CD8-positive, alpha-beta T cell (primary cell): ENCODE measurements at places on chromosomes 12 and 14.

GRCh38 chr12:75900781-75901254, 130.8 kb downstream of the PHLDA1 start:
- DNase-seq: no peak

- no peak for DNase-seq
Measured at GRCh38 chr14:61279082-61279481, 2.1 kb downstream of the TMEM30B start.

DNA sequence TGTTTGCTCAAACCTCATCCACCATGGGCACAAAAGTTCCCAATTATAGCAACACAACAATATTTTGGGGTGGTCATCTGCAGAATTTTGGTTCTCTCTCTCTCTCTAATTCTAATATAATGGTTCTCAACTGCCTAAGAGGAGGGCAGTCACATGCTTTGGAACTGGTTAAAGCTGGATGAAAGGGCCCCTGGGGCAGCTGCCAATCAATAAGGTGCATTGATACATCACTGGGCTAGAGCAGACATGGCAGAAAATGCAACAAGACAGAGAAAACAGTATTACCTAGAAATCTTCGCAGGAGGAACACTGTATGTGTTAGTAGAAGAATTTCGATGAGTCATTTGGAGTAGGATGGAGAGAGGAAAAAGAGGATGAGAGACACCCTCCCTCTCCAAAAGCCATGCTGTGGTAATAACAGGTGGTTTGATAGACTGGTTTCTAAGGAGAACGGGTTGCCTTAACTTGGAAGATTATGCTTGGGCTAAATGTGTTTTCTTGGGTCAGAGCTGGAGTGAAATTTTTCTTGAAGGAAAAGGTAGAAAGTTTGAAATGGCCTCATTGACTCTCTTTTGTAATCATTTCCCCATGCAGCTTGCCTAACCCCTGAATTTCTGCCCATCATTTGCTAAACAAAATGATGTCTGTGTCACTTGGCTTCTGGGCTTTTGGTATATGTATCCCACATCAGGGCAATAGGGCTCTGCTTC, 67.1 kb upstream of the HIF1A start:
- DNase-seq: no peak

DNA sequence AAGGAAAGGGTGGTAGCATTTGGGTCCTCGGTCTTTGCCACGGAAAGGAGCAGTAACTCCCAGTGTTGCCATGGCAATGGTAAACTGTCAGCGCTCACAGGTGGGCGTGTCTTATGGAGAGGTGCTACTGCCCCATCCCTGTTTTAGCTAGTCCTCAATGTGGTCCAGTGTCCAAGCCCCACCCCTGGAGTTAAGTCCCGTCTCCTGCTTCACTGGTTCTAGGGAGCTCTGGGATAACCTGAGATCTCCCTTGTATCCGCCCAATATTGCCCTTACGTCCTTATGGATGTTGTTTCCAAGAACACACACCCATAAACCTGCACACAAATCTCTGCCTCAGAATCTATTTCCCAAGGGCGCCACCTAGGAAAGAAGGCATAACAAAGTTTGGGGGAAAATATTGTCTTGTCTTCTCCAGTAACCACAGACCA, 64.2 kb downstream of the SPRING1 start:
- DNase-seq: no peak

DNA sequence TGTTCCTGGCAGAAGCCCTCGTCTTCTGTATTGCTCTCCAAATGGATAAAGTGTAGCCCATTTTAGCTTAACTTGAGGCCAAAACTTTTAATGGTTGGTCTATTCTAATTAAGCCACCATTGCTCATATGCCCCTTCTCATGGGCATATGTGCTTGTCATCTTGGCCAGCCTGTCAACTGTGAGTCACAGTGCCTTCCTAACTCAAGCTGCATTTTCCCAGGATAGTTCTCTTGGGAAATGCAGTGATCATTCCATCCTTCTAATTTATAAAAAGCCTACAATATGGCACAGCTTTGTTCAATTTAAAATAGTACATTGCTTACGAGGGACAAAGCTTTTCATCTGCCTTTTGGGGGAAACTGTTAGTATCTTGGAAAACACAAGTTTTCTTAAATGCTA, 6.6 kb downstream of the PTHLH start:
- no peak for DNase-seq

GRCh38 chr12:132736913-132737312, 24.7 kb downstream of the ANKLE2 start:
- no peak for DNase-seq

DNA sequence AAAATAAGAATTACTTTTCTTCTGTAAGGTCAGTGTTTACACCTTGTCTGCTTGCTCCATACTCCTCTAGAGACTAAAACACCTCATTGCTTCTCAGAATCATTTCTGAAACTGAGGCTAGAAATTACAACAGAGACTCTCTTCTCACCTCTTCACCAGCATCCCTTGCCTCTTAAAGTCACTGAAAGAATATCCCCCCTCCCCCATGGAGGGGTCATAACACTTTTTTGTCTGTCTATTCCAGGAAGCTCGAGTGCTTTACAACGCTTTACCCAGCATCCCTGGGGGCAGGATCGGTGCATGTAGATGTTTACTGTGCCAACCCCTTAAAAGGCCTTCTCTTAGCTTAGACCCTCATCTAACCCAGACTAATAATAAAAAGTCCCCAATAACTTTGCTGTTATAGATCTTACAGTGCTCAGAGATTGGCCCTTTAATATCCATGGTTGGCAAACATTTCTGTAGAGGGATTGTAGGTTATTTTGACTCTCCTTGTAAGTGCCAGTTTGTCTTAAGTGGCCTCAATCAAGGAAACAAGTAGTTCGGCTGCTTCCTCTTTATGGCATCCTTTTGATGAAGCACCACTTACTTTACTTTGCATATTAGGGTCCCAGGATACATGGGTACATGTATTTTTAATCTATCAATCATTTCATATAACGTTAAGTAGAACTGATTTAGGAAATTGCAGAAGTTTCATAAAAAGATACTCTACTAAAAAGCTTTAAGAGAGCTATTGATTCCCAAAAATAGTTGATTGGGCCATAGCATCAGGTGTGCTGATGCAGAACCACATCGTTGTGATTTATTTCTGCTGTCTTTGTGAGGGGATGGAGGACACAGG, 29.3 kb downstream of the PRKCH start:
- DNase-seq: peak; percentile 68

DNA sequence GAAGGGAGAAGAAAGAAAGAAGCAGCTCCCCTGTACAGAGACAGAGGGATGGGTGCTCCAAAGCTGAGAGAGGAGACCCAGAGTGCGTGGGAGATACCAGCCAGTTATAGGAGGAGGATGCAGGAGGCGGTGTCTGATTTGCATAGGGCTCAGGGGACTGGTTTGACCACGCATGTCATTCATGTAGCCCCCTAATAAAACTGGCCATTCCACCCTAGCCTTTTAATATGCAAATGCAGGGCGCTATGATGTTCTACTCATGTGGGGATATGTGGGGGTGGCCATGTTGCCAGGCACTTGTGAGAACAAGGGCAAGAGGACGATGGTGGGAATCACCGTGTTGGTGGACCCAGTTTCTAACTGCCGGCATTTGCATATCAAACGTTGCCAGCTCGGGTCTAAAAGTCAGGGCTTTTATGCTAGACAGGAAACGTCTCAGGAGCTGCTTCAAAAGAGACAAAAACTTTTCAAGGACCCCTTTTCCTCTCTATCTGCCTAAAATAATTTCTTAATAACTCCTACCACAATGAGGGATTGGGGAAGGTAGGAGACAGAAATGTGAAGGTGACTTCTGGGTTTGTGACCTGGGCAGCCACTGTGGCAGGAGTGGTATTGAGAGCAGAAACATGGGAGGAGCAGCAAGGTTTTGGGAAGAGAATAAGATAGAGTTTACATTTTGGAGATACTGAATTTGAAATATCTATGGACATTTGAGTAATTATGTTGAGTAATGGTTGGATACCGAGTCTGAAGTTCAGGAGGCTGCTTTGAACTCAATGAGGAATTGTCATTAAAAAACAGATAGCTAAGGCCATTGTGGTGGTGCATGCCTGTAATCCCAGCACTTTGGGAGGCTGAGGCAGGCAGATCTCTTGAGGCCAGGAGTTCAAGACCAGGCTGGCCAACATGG, 2.2 kb upstream of the ATXN3 start:
- peak; percentile 26 for DNase-seq

GRCh38 chr12:4190366-4191063, 83.0 kb upstream of the CCND2 start:
- DNase-seq: no peak

- no peak for DNase-seq
Measured at GRCh38 chr14:61948376-61948775, 186.2 kb downstream of the SNAPC1 start.

DNA sequence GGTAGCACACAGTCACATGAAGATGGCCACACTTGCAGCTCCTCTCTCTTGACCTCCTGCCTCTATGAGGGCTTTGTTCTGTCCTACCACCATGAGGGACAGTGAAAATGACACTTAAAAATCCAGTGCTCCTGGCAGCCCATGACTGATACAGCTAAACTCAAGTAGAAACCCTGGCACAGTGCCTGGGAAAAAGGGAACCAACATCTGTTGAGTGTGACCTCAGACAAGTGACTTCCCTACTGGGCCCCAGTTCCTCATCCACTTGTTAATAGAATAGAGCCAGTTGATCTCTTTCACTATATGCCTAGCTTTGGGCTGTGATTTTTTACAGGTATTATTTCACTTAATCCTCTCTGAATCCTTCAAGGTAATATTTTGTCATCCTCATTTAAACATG, 4.8 kb downstream of the GUCY2C start:
- no peak for DNase-seq

DNA sequence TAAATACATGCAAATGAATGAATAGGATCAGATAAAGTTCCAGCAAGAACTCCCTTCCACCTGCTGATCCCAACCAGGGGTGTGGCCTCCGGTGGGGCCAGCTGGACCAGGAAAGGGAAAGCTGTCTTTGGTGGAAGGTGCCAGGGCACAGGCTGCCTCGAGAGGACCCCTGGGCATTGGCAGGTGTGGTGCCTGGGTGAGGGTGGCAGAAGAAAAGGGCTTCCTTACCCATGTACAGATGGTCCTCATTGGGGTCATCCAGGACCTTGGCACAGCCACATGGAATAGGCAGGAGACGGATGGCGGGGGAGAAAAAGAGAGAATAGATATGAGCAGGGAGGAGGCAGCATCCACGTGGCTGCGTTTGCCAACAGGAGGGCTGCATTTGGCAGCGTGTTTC, 36.4 kb downstream of the CAMKK2 start:
- DNase-seq: no peak

GRCh38 chr12:105759149-105759548, 379.6 kb downstream of the NUAK1 start:
- DNase-seq: no peak

DNA sequence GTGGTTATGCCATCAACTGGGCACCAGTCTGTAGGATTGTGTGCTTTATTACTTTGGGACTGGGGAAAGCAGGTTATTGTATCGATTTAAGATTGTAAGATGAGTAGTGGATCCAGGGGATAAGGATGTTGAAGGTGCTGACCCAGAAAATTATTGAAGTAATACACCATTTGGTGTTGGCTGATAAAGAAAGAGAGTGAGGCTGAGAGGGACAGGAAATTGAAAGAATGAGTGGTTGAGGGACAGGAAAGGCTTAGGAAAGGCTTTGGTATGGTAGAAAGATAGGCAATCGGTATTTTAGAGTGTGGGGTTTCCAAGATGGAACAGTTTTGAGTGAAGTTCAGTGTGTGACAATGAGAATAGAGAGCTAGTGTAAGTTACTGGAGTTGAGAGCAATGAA, 12.3 kb downstream of the PPHLN1 start:
- no peak for DNase-seq

DNA sequence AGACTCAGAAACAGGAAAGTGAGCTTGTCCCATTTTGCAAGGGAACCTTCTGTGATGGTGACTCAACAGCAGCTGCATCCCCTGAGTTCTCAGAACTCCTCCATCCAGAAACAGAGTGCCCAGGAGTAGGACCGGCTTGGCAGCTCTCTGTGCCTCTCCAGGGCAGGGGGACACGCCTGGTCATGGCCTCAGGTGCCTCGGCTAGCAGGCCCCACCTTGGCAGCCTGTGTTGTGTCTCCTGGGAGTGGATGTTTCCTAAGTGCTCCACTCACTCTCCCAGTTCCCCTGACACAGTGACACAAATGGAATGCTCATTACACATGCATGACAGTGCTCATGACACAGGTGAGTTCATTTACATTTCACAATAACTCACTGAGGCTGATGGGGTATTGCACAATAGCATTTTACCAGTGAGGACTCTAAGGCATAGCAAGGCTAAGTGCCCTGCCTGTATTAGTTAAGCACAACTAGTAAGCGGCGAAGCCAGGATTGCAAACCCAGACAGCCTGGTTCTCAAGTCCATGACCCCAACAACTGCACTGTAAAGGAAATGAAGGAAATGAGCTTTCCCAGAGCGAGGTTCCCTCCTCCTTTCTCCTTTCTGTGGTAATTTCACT, 47.4 kb downstream of the CALM1 start:
- no peak for DNase-seq

DNA sequence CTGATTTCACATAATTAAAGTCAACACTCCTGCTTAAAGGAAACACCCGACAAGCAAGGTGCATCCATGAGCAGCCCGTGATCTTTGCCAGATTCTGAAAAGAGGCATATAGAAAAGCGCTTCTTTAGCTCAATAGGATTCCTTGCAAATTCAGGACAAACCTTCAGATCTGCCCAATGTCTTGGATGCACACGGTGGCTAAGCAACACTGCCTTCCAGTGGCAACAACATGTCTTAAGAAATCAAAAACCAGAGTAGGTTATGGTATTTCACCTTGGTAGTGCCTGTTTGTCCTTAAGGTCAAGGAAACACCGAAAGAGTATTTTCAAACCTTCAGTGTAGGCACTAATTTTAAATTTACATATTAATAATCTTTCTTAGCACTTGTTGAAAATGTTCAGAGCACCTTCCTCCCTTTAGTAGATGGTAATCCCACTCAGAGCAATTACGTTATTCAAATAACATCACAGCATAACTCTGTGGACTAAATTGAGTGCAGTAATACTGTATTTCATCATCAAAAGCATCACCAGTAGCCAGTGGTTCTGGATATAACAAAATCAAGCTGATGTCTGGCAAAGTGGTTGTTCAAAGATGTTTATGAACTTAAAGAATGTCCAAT, 58.0 kb upstream of the CDKN3 start:
- DNase-seq: no peak

GRCh38 chr14:89303456-89304435, 113.3 kb downstream of the FOXN3 start:
- peak; percentile 57 for DNase-seq

GRCh38 chr12:116299064-116299463, 21.6 kb upstream of the MED13L start:
- DNase-seq: no peak

- DNase-seq: no peak
Measured at GRCh38 chr14:102201353-102201738, 61.6 kb downstream of the WDR20 start.
